Activated naive CD4-positive, alpha-beta T cell treated with anti-CD3 and anti-CD28 coated beads, Interleukin-2, amount 50 U/mL, for 72 hours (primary cell): ENCODE measurements at places on chromosomes 3 and 15.
A peak's percentile ranks its signal among the peaks of the same experiment; 100 is the strongest.

DNA sequence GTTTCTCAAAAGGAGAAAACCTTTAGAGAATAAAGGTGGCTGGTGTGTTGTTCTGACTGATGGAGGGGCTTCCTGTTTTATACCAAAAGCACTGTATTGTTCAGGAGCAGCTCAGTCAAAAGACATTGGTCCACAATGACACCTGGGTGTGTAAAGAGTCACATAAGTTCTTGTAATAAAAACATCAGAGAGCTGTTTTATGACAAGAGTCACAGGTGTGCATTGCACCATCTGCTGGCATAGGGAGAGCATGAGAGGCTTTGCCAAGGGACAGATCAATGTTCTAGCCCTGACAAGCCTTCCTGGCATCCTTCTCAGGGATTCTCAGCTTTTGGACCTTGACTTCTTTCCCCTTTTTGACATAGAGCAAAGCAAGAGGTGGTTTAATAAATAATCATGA, 20.4 kb downstream of the ARPP21 start:
- DNase-seq = no peak

DNA sequence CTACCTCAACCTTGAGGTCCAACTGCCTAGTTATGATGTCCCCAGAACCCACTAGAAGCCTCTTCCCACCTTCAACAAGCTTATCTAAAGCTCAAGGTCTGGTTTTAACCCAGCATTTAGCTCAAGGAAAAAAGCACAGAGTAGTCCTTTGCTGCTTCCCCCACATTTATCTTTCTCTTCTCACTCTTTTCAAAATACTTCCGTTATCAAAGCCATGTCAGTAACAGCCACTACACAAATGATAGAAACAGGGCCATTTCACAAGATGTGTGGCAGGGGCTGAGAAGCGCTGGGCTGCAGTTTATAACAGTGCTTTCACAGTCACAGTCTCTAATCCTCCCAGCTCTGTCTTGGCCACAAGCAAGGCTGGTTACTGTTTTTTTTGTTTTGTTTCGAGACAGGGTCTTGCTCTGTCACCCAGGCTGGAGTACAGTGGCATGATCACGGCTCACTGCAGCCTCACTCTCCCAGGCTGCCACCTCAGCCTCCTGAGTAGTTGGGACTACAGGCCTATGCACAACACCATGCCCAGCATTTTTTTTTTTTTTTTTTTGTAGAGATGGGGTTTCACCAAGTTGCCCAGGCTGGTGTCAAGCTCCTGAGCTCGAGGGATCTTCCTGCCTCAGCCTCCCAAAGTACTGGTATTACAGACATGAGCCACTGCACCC, 218.8 kb downstream of the OSBPL10 start:
- no peak for DNase-seq

DNA sequence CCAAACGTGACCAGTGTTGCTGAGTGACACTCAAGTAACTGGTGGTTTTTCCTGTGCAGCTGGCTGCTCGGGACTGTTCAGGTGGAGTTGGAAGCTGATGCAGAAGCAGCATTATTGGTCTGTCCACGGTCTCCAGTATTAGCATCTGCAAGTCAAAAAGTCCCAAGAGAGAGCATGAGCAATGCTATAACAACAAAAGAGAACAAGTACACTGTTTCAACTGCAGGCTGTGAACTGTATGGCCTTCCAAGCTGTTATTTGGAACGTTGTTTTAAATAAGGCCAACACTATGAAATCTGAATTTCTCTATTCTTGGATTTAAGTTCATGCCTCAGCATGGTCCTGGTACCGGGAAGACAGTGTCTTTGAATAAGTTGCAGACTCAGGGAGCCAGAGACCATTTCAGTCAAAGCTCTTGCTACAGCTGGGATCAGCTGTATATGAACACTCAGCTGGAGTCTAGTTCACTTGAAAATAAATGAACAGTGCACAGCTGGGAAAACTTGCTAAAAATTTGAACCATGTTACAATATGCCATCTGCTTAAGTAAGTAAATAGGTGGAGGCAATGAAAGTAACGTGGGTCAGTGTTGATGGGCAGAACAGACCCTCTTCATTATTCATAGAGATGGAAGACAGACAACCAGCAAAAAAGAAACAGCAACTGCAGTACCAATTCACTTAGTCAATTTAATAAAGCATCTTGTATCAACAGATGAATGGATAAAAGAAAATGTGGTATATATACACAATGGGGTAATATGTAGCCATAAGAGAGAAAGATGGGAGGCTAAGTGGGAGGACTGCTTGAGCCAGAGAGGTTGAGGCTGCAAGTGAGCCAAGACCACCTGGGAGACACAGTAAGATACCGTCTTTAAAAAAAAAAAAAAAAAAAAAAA, 45.1 kb downstream of the NR1I2 start:
- DNase-seq = no peak

GRCh38 chr15:67024314-67024997, 40.9 kb upstream of the SMAD3 start:
- peak; percentile 59 for DNase-seq

GRCh38 chr15:81356252-81356651, 17.8 kb downstream of the TMC3 start:
- no peak for DNase-seq

DNA sequence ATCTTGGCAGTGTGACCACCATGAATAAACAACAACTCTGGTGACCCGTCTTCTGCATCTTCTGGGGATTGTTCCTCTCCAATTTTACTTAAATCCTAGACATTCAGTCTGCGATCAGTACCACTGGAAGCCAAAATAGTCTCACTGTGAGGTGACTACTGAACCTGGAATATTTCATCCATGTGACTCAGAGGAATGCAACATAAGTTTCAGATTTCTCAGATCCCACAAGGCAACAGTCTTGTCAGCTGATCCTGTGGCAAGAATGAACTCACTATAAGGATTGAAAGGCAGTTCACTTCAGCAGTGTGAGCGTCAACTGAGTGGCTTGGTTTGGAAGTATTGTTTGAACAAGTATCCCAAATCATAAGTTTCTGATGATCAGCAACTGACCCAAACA, 13.2 kb downstream of the NSUN3 start:
- DNase-seq = no peak

- DNase-seq = no peak
Observed at GRCh38 chr15:90915808-90916440, 12.8 kb downstream of the MAN2A2 start.

DNA sequence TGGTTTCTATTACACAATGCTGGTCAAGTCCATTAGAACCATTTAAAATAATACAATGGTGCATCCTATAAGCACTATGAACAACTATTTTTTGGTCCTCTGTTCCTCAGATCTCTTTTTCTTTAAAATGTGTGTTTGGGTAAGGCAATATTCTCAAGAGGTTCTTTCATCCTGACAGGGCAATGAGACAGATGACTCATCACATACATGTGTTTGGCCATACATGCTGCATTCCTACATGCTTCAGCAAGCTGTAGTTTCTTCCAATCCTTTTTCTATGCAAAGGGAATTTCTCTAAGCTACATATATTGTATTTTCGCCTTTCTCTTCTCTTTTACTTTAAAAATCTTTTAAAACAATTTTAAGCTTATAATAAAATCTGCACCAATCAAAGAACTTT, 52.7 kb downstream of the OTOL1 start:
- DNase-seq = no peak

DNA sequence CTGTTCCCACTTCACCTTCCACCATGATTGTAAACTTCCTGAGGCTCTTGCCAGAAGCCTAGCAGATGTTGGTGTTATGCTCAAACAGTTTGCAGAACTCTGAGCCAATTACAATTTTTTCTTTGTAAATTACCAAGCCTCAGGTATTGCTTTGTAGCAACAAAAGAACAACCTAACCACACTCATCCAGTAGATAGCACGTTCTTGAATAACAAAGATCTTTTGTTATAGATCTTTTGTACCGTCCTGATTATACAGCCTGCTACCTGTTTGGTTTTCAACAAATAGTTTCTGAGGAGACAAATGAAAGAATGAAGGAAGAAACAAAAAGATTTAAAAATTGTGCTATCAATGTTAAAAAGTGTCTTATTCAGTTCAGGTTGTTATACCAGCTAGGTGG, 474.7 kb upstream of the ALCAM start:
- DNase-seq = no peak

DNA sequence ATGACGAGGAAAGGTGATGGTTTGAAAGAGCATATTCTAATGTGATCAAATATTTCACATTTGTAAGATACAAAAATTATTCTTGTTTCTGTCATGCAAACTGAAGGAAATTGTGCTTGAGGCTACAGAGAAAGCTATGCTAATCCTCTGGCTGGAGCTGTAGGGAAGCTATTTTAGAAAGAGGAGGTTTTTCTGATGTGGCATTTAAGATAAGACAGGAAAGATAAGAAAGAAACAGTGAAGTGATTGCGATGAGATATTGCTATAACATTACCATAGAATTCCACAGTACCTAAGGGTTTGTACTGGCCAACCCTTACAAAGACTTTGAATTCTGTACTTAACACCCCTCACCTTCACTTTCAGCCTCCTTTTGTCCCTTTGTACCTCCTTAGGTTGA, 205.2 kb upstream of the LMCD1 start:
- DNase-seq = no peak

GRCh38 chr3:16171009-16171408, 3.5 kb upstream of the GALNT15 start:
- no peak for DNase-seq

DNA sequence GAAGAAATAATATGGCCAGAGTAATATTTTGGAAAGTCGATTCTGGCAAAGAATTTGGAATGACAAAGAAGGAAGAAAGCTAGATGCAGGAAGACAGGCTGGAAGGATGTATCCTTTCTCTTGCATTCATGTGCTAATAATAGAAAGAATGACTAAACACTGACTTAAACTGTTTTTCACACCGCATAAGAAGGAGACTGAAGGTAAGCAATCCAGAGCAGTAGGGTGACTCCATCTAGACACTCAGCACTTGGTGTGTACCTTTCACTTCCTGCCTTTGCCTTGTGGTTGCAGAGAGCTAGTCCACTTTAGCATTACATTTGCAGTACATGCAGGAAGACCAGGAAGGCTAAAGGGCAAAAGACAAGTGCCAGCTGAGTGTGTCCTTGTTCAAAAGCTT, 234.6 kb downstream of the RBMS3 start:
- no peak for DNase-seq

- no peak for DNase-seq
Observed at GRCh38 chr3:179233043-179233442, 17.9 kb downstream of the KCNMB3 start.

DNA sequence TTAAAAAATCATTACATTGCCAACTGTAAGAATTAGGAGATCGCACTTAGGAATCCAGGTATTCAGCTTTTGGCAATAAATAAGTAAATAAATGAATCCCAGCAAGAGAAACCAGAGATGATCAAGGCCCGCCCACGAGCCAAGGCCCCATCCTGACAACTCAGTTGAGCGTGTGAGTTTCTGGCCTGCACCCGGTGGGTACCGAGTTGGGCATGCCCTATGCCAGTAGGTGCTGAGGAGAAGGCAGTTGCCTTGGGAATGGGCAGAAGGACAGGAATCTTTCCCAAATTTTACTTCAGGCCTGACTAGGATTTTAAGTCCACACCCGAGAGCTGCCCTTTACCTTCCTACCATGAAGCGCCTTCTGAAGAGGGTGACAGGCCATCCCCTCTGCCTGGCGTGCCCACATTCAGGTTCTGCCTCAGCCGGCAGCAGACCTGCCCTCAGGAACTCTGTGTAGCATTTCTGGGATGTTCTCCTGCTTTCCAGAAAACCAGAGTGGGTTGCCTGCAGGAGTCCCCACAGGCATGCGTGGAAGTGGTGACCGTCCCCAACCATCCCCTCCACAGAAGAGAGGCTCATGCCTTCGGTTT, 99.3 kb upstream of the ALDH1A3 start:
- DNase-seq = no peak

GRCh38 chr3:124383051-124383450, 347.2 kb upstream of the UMPS start:
- DNase-seq = no peak

DNA sequence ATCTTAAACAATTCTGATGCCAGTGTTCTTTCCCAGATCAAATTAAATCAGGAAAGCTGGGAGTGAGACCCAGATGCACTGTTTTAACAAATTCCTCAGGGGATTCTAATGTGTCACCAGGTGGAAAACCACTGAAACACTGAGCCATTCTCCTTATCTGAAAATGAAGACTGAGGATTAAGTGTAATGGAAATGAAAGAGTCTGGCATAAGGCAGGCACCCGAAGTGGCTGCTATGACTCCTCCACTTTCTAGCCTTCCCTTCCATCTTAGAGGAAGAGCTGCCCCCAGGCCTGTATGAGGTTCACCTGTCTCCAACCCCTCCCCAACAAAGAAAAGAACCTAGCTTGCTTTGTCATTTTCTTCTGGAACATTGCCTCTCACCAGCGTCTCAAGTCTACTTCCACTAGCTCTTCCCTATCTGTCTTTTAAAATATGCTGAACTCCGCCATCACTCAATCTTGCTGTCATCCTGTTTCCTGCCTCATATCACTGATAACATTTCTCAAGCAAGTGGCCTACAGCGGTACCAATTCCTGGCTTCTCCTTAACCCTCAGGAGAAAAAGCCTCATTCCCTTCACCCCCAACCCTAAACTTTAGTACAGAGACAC, 13.7 kb upstream of the ABHD2 start:
- no peak for DNase-seq

DNA sequence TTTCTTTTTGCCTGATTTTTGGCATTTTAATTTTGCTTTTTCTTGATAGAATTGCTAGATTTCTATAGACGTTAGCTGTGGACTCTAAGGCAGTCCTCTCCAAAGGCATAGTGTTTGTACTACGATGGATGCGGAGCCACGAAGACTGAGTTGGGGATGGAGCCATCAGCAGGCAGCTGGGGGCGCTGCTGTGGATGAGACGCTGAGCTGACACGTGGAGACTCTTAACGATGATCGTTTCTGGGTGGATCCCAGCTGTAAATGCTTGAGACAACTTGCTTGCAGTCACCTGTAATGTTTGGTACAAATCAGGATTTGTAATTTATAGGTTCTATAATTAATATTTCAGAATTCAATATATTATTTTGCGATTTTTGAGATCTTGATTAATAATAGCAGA, 13.3 kb upstream of the PPP1R2 start:
- peak; percentile 33 for DNase-seq

DNA sequence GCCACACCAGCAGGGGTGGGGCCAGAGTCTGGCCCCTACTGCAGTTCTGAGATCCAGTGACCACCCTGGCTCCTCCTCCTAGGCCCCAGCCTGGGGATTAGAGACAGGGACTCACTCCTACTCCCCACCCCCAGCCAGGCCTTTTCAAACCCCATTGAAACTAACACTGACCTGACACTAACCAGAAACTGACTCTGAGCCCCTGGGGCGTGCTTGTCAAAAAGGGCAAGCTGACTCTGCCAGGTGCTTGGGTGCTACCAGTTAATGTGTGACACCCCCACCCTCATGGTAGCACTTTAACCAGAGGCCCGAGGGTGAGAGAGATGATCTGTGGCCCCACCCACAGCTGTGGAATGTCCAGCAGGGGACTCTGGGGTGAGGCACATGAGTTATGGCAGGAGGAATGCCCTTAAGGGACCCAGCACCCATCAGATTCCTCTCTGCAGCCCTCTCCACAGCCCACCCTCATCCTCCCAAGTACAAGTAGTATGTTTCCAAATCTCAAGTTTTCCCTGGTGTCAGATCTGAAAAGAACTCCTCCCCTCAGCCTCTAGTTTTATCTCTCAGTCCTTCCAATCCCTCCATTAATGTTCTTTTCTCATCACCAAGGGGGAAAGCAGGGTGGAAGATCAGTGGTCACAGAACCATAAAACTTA, 1.4 kb downstream of the PTH1R start:
- no peak for DNase-seq

- no peak for DNase-seq
Observed at GRCh38 chr3:21641959-21642358, 109.1 kb downstream of the ZNF385D start.

GRCh38 chr3:12903000-12903800, 61.8 kb upstream of the RPL32 start:
- no peak for DNase-seq

GRCh38 chr3:123618768-123619484, 34.1 kb upstream of the HACD2 start:
- DNase-seq = no peak
